ENCODE measurements at places on chromosomes 1 and 21. TPM values are rescaled to one million over a fixed set of nuclear protein-coding genes. Genes with fewer than 3 reads are reported as not detected.

The DAB1 gene
- 0.41 TPM for total RNA-seq

The CFHR4 gene
- not detected for total RNA-seq

The AMY1C gene
- total RNA-seq: not detected

The MANEAL gene
- 3.1 TPM for total RNA-seq

The ERG gene
- total RNA-seq: not detected

The SPRR3 gene
- total RNA-seq: not detected

The MYCL gene
- 8.1 TPM for total RNA-seq

The TTC34 gene
- total RNA-seq: 2.9 TPM

The CHRM3 gene
- 0.88 TPM for total RNA-seq

The LCE2A gene
- total RNA-seq: not detected

DNA sequence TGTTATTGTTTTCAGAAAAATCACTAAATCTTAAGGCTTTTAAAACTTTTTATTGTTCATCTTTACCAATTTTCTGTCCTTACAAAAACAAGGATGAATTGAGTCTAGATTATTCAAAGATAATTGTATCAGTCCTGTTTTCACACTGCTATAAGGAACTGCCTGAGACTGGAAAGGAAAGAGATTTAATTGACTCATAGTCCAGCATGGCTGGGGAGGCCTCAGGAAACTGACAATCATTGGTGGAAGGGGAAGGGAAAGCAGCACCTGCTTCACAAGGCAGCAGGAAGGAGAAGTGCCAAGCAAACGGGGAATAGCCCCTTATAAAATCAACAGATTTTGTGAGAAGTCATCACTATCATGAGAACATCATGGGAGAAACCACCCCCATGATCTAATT, 455.6 kb upstream of the ZP4 start:
- H3K4me3 ChIP-seq: no peak overlapping the region
- DNase-seq: no peak
- H3K4me1 ChIP-seq: no peaks in the 10 kb centered on the region
- H3K27ac ChIP-seq: no peak overlapping the region
- no peaks in the 10 kb centered on the region for H3K36me3 ChIP-seq

DNA sequence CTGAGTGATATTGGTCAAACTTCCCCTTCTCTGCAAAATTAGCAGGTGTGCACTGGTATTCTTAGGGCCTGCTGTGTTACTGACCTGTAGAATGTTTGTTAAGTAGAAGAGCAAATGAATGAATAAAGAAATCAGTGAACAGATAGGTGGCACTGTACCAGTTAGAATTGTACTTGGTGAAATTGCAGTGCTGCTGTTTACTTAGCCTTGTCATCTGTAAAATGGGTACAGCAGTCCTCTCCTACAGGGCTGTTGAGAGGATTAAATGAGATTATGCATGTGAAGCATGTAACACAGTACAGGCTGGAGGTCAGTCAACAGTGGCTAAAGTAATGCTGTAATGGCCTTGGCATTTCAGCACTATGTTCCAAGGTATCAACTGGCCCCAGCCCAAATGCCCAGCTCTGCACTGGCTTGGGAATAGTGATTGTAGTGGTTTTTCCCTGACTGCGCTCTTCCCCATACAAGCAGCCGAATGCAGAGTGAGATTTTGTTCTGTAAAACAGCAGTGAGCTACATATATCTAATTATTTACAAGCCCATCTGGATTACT, 10.5 kb downstream of the VANGL1 start:
- H3K27me3 ChIP-seq: no peaks in the 10 kb centered on the region
- H3K4me3 ChIP-seq: no peak overlapping the region
- no peak overlapping the region for H3K27ac ChIP-seq
- DNase-seq: no peak
- H3K4me1 ChIP-seq: peaks cover 6% of the 10 kb centered on the region

- no peaks in the 10 kb centered on the region for H3K36me3 ChIP-seq
- H3K27me3 ChIP-seq: no peaks in the 10 kb centered on the region
- H3K4me3 ChIP-seq: no peak overlapping the region
- no peak overlapping the region for H3K27ac ChIP-seq
- no peaks in the 10 kb centered on the region for H3K4me1 ChIP-seq
Measured at GRCh38 chr21:33968080-33968994, 52.7 kb upstream of the ATP5PO start.

- DNase-seq: no peak
- H3K27me3 ChIP-seq: no peaks in the 10 kb centered on the region
- no peaks in the 10 kb centered on the region for H3K36me3 ChIP-seq
- H3K27ac ChIP-seq: no peak overlapping the region
- H3K4me1 ChIP-seq: no peaks in the 10 kb centered on the region
- no peak overlapping the region for H3K4me3 ChIP-seq
Measured at GRCh38 chr1:17700945-17701810, 54.0 kb upstream of the ACTL8 start.

GRCh38 chr1:36380143-36380619, 5.5 kb downstream of the STK40 start:
- H3K27me3 ChIP-seq: no peaks in the 10 kb centered on the region
- DNase-seq: no peak
- no peak overlapping the region for H3K4me3 ChIP-seq
- no peak overlapping the region for H3K27ac ChIP-seq
- H3K36me3 ChIP-seq: peaks cover 3% of the 10 kb centered on the region

DNA sequence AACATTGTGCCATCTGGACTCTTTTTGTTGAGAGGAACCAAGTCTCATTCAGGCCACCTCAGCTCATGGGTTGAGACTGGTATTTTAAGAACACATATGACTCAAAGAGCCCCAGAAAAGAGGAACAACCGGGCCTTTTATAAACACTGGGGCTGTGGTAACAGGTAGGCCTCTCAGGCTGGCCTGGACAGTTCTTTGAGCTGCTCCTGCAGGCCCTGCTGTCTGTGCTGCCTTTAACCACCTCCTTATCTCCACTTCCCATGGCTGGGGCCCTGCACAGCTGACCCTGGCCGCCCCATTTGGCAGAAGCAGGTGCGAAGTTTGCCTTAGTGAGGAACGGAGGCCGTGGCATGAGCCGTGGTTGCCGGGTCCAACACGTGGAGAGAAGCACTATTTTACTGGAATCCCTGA, 163.3 kb downstream of the RHOU start:
- no peaks in the 10 kb centered on the region for H3K4me1 ChIP-seq
- no peaks in the 10 kb centered on the region for H3K36me3 ChIP-seq
- no peak for DNase-seq
- H3K27me3 ChIP-seq: no peaks in the 10 kb centered on the region
- H3K4me3 ChIP-seq: no peak overlapping the region

GRCh38 chr1:218643926-218644325, 298.8 kb downstream of the TGFB2 start:
- DNase-seq: no peak
- no peaks in the 10 kb centered on the region for H3K4me1 ChIP-seq
- H3K36me3 ChIP-seq: no peaks in the 10 kb centered on the region
- no peak overlapping the region for H3K27ac ChIP-seq

DNA sequence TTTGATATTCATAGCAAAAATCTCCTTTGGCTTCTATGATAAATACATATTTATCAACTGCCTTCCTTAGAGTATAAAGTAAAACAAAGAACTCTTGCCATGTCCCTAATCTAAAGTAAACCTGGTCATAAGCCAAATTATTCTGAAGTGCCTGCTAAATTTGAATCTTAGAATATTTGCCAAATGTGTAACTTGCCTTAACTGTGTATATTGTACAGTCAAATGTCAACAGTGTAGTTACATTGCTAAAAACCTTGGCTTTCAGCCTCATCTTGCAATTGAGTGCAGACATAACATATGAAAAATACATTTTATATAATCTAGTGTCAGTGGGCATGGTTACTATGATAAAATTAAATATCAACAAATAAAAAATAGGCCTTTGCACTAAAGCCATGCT, 583.4 kb upstream of the ADAMTS5 start:
- no peaks in the 10 kb centered on the region for H3K36me3 ChIP-seq
- DNase-seq: no peak
- H3K4me1 ChIP-seq: no peaks in the 10 kb centered on the region

DNA sequence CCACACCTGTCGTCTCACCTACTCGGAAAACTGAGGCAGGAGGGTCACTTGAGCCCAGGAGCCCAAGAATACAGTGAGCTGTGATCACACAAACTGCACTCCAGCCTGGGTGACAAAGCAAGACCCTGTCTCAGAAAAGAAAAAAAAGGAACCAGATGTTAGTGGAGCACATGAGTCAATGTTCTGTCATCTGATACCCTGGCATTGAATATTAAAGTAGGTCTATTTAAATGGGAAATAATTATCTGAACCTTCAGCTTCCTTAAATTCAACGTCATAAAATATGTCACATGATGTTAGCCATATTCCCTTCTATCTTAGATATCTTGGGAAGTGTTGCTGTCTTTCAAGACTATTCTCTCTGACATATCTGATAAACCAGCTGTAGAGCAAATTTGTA, 47.3 kb downstream of the NCAM2 start:
- no peak overlapping the region for H3K4me3 ChIP-seq
- no peaks in the 10 kb centered on the region for H3K27me3 ChIP-seq
- H3K36me3 ChIP-seq: no peaks in the 10 kb centered on the region
- no peak overlapping the region for H3K27ac ChIP-seq

GRCh38 chr1:143672983-143673382, 298.8 kb downstream of the FAM72C start:
- no peak for DNase-seq
- H3K36me3 ChIP-seq: no peaks in the 10 kb centered on the region
- H3K4me1 ChIP-seq: no peaks in the 10 kb centered on the region

DNA sequence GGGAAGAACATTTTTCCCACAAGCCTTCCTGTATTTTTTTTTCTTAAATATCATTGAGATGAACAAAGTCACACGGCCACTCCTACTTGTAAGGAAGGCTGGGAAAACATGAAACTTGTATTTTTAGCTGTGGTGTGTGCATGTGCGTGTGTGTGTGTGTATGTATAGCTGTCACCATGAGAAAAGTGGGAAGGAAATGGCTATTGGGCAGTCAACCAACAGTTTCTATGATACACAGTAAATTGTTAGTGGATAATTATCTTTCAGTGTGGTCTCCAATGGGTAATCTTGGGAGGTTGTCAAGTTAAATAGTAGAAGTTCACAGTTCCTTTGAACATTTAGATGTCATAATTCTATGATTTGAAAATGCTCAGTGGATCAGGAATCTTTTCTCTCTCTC, 132.7 kb upstream of the USP24 start:
- H3K36me3 ChIP-seq: no peaks in the 10 kb centered on the region
- no peak overlapping the region for H3K4me3 ChIP-seq
- no peaks in the 10 kb centered on the region for H3K27me3 ChIP-seq
- H3K4me1 ChIP-seq: no peaks in the 10 kb centered on the region

- H3K27me3 ChIP-seq: no peaks in the 10 kb centered on the region
- H3K4me1 ChIP-seq: no peaks in the 10 kb centered on the region
- DNase-seq: no peak
- no peak overlapping the region for H3K4me3 ChIP-seq
- H3K36me3 ChIP-seq: peaks cover 51% of the 10 kb centered on the region
Measured at GRCh38 chr1:228214921-228215662, 7.2 kb downstream of the OBSCN start.

GRCh38 chr1:86273066-86273465, 116.5 kb upstream of the COL24A1 start:
- no peaks in the 10 kb centered on the region for H3K36me3 ChIP-seq
- no peaks in the 10 kb centered on the region for H3K27me3 ChIP-seq
- H3K4me1 ChIP-seq: no peaks in the 10 kb centered on the region
- H3K27ac ChIP-seq: no peak overlapping the region

GRCh38 chr1:156319664-156320063, 18.4 kb downstream of the CCT3 start:
- H3K36me3 ChIP-seq: peaks cover 41% of the 10 kb centered on the region
- H3K27me3 ChIP-seq: no peaks in the 10 kb centered on the region
- H3K27ac ChIP-seq: no peak overlapping the region
- DNase-seq: no peak
- no peaks in the 10 kb centered on the region for H3K4me1 ChIP-seq
- no peak overlapping the region for H3K4me3 ChIP-seq

DNA sequence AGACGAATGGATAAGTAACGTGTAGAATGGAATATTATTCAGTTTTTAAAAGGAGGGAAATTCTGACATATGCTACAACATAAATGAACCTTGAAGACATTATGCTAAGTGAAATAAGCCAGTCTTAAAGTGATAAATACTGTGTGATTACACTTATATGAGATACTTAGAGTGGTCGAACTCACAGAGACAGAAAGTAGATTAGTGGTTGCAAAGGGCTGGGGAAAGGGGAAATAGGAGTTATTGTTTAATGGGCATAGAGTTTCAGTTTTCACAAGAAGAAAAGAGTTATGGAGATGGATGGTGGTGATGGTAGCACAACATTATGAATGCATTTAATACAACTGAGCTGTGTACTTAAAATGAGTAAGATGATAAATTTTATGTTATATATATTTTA, 14.7 kb upstream of the AHCYL1 start:
- H3K4me1 ChIP-seq: no peaks in the 10 kb centered on the region
- no peaks in the 10 kb centered on the region for H3K36me3 ChIP-seq
- H3K4me3 ChIP-seq: no peak overlapping the region
- H3K27me3 ChIP-seq: no peaks in the 10 kb centered on the region

- H3K27me3 ChIP-seq: no peaks in the 10 kb centered on the region
- no peak for DNase-seq
- no peaks in the 10 kb centered on the region for H3K4me1 ChIP-seq
- no peaks in the 10 kb centered on the region for H3K36me3 ChIP-seq
Measured at GRCh38 chr1:177472567-177472966, 301.8 kb downstream of the BRINP2 start.

- no peak overlapping the region for H3K27ac ChIP-seq
- no peaks in the 10 kb centered on the region for H3K36me3 ChIP-seq
- DNase-seq: no peak
- H3K27me3 ChIP-seq: no peaks in the 10 kb centered on the region
- H3K4me1 ChIP-seq: no peaks in the 10 kb centered on the region
Measured at GRCh38 chr1:153392258-153392657, 1.4 kb upstream of the S100A8 start.

DNA sequence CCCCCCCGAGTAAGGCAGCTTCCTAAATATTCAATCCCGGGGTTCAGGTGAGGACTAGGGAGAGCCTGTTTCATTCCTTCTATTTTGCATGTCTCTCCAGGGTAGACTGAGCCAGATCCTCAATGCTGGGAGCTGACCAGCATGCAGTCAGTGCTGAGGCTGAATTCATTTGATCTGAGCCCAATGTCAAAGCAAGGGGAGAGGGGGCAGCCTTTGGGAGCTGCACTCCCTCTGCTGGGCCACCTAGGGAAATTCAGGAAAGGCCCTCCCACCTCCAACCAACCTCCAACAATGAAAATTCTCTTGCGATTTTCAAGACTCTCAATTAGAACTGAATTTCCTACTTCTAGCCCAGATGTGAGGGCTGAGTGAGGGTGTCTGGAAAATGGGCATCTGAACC, 371.2 kb downstream of the NPHP4 start:
- no peaks in the 10 kb centered on the region for H3K27me3 ChIP-seq
- no peaks in the 10 kb centered on the region for H3K4me1 ChIP-seq
- DNase-seq: no peak

GRCh38 chr1:202689082-202689481, 21.2 kb downstream of the SYT2 start:
- H3K4me3 ChIP-seq: no peak overlapping the region
- no peak for DNase-seq
- H3K27me3 ChIP-seq: no peaks in the 10 kb centered on the region

GRCh38 chr1:45568421-45568820, 15.4 kb upstream of the NASP start:
- no peaks in the 10 kb centered on the region for H3K36me3 ChIP-seq
- DNase-seq: no peak
- H3K4me1 ChIP-seq: no peaks in the 10 kb centered on the region
- H3K27me3 ChIP-seq: no peaks in the 10 kb centered on the region
